ENCODE measurements at places on chromosomes 13 and 19. TPM values are rescaled to one million over a fixed set of nuclear protein-coding genes. Genes with fewer than 3 reads are reported as not detected.
A peak's percentile ranks its signal among the peaks of the same experiment; 100 is the strongest.

The LILRA1 gene
- not detected for total RNA-seq

GRCh38 chr19:52992109-52993004 is 21.4 kb upstream of the ERVV-1 start:
- peak; percentile 5 for DNase-seq

DNA sequence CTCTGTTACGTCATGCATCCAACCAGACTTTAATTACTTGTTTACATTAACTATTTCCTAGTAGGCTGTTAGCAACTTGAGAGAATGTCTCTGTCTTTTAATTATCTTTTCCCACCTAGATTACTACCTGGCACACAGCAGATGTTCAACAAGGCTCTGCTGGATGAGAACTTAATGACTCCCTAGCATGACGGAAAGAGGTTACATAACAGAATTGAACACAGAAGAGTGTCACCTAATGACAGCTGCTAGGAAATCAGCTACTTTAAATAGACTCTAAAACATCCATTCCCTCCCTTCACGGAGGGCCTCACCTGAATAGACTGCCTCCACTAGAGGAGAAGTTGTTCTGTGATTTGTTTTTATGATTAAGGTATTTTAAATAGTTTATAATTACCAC is 110.8 kb downstream of the TEX29 start:
- DNase-seq, result no peak

DNA sequence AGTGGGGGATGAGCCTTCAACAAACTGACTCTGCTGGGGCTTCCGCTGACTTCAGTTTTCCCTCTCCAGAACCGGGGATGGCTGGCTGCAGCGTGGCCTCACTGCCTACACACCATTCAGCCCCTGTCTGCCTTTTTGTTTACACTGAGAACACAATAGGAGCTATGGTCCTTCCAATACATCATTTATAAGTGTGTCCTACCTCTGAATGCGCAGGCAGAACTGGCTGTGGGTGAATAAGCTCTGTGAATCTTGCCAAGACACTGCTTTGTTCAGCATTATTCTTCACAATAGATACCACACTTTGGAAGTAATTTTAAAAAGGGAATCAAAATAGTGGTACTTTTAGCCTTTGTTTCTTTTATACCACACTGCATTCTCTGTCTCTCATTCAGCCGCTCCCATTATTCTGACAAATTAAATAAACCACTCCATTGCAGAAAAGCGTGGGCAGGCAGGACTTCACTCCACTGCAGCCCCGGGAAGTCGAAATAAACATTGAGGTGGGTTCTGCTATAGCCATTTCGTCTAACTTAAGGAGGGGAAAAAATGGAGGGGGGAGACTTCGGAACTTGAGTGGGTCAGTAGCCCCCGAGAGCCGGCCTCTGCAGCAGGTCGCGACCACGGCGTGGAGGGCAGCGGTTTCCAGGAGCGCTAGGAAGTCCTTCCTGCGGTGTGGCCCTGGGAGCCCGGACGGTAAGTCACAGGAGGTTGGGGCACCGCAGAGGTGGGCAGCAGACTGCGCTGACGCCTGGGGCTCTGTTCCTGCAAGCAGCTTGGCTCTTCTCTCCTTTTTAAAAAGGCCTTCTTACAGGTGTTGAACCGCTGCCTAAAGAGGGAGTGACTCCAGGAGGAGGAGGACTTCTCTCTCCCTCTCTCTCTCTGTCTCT is 94.8 kb upstream of the SOX1 start:
- DNase-seq, result no peak

GRCh38 chr19:21581646-21582240 is 76.3 kb downstream of the ZNF429 start:
- DNase-seq, result no peak

- DNase-seq, result no peak
These were observed 7.3 kb downstream of the ADPRHL1 start for GRCh38 chr13:113445791-113446487.

GRCh38 chr19:42301646-42302203 is at the start of gene PRR19:
Gene PRR19, plus strand, starts transcription at chr19:42302132. Its CDS starts 7,453 bp downstream, at chr19:42309585.
- no peak for DNase-seq

DNA sequence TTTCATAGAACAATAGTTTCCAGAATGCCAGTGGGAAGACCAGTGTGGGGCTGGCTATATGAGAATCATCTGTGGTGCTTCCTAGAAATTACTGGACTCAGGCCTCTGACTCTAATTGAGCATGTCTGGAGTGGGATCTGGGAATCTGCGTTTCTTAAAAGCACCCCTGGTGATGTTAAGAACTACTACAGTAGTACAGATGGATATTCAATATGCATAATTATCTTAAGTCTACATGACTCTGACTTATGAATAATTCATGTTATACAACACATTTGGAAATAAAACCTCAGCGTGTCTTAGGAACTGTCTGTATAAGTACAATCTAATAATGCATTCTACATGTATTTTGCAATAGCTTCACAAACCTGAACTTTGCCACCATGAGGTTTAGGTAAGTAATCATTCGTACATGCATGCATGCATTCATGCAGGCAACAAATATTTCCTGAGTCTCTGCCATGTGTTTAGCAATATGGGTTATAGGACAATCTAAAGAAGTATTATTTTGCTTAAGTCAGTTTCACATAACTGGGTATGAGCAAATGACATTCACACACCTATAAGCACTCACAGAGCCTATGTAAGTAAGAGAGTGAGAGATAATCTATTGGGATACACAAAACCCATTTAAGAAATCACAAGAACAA is 62.0 kb downstream of the EPSTI1 start:
- no peak for DNase-seq

DNA sequence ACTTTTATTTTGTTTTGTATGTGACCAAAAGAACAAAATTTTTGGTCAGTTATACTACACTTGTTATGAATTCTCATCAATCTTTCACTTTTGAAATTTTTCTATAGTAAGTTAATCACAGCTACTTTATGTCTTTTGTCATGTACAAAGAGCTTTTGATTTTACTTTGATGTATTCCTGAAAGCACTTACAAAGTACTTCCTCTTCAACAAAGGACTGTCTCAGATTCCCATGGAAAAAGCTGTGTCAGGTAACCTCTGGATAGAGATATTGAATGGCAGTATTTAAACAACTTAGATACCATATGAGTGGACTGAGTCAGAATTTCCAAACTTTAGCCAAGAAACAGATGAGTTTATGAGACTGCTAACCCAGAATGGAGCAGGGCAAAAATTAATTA is 689.3 kb upstream of the ATXN8OS start:
- no peak for DNase-seq

DNA sequence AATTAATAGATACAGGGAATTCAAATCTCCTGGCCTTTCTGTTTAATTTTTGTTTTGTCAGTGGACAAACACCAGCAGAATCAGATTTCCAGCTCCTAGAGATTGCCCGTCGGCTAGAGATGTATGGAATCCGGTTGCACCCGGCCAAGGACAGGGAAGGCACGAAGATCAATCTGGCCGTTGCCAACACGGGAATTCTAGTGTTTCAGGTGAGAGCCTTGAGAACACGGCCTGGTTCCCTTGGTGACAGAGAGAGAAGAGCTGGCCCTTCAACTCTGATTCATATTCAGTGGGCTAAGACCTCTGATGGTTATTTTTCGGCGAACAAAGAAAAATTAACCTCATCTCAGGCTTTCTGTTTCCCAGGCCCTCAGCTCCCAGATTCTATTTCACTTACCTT is 191.3 kb downstream of the STK24 start:
- no peak for DNase-seq

The DNAAF3 gene
- 0.33 TPM for total RNA-seq

- no peak for DNase-seq
These were observed 76.2 kb downstream of the SOX1 start for GRCh38 chr13:112143046-112143752.

The ZNF534 gene
- not detected for total RNA-seq

The KLF1 gene
- total RNA-seq, result not detected

The CAPN12 gene
- total RNA-seq, result not detected

The IRGC gene
- not detected for total RNA-seq

The VMAC gene
- total RNA-seq, result 3.2 TPM

The TNNI3 gene
- total RNA-seq, result not detected

- DNase-seq, result no peak
These were observed 814 bp downstream of the NBEA start for GRCh38 chr13:34942732-34943435.

GRCh38 chr19:46478356-46478986 is 7.1 kb upstream of the PNMA8A start:
- peak; percentile 52 for DNase-seq

DNA sequence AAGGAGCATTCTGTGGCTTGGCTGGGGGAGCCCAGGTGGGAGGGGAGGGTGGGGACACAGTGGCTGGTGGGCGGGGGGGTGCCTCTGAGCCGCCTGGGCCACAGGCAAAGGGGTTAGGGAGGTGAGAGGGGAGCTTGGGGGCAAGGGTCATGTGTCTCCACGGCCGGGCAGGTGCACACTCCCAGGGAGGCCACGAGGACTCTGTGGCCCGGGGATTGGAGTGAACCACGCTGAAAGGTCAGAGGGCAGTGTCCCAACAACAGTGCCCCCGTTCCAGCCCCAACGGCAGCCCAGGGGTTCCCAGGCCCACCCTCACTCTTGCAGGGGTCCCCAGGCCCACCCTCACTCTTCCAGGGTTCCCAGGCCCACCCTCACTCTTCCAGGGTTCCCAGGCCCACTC is 9.6 kb downstream of the C2CD4C start:
- DNase-seq, result no peak

- DNase-seq, result no peak
These were observed 30.4 kb upstream of the TIMM44 start for GRCh38 chr19:7973883-7974282.

DNA sequence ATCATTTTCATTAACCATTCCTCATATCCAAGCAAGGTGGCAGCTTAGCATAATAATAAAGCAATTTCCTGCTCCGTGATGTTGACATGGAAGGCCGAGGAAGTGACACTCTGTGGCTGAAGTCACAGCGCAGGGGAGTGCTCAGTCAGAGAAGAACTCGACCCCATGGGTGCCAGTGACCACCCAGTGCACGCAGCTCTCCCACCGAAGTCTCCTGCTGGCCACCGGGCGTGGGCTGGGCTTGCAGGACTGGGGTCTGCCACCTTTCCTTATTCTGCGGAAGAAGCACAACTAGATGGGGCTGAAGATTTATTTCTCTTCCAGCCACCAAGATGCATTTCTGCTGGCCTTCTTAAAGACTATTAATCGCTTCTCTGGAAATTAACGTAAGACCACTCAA is 132.1 kb upstream of the SPACA7 start:
- DNase-seq, result no peak

- no peak for DNase-seq
These were observed 75.6 kb downstream of the C13orf42 start for GRCh38 chr13:51035469-51035868.

The SETDB2 gene
- 6.1 TPM for total RNA-seq

GRCh38 chr19:14405380-14405757 is 13.8 kb downstream of the DDX39A start:
- no peak for DNase-seq

- DNase-seq, result peak; percentile 4
These were observed 30.7 kb upstream of the ZNF429 start for GRCh38 chr19:21474671-21475181.

GRCh38 chr13:25114220-25114619 is 18.3 kb downstream of the PABPC3 start:
- peak; percentile 72 for DNase-seq

DNA sequence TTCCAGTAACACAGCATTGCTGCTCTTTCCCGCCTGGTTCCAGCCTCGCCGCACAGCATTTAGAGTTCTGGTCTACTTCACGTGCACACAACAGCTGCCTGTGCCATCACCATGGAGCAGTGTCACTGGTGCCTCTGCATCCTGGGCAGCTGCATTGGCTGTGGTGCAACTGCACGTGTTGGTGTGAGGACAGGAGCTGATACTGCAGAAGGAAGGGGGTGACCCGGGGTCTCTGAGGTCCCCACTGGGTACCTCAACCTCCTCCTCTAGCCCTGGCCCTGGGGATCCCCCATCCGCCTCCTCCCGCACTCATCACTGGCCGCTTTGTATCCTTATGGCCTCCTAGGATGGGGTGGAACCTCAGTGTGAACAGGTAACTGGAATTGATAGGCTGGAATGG is 112.5 kb downstream of the SOX1 start:
- no peak for DNase-seq

GRCh38 chr13:73715911-73716510 is 418.2 kb downstream of the KLF12 start:
- DNase-seq, result no peak

GRCh38 chr13:54387625-54388024 is 1359.0 kb downstream of the OLFM4 start:
- no peak for DNase-seq

DNA sequence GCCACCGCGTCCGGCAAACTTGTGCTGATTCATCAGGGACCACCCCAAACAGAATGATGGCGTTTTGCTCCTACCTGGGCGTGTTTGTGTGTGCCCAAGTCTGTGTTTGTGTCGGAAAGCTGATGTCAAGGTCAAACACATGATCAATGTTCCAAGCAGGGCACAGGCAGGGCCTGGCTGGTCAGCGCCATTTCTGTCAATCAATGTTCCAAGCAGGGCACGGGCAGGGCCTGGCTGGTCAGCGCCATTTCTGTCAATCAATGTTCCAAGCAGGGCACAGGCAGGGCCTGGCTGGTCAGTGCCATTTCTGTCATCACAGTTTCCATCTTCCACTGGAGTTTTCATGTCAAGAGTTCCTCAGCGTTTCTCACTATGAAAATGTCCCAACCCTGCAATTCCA is 14.9 kb upstream of the GRTP1 start:
- DNase-seq, result no peak

The MYPOP gene
- 2.4 TPM for total RNA-seq

DNA sequence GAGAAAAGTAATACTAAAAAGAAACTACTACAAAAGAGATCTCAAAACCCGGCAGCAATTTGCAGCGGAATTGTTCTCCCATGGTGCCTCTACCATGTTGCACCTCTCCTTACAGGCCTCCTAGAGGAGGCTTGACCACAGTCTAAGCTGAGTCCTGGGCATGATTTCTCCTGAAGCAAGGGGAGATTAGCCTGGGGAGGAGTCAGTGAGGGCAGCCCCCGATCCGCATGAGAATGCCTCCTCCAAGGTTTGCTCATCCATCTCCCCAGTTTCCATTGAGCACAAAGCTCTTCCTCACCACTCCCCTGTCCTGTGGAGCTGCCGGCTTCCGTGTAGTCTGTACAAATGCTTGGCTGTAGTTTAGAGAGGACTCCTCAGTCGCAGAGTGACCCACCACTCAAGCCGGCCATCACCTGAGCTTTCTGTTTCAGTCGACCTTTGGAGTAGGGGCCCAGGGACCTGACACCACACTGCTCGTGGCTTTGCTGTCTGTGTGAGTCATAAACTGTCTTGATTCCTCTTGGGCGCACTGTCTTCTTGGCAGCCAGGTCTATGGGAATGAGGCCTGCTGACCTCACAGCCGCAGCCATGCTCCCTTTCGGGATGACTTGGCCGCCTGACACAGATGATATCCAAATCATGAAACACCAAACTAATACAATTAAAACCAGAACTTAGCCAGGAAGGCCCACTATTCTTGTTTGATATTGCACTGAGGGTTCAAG is 72.3 kb downstream of the C1QTNF9 start:
- peak; percentile 27 for DNase-seq

The ZNF653 gene
- 5.9 TPM for total RNA-seq

DNA sequence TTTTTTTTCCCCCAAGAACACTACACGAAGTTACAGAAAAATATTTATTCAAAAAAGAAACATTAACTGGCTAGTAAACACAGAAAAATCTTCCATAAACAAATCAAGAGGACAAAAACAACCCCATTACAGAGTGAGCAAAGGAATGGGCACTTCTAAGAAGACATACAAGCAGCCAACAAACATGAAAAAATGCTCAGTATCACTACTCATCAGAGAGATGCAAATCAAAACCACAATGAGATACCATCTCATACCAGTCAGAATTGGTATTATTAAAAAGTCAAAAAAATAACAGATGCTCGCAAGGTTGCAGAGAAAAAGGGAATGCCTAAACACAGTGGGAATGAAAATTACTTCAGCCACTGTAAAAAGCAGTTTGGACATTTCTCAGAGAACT is 131.7 kb downstream of the UGGT2 start:
- no peak for DNase-seq
